ENCODE measurements at places on chromosomes 12 and 14. TPM values are rescaled to one million over a fixed set of nuclear protein-coding genes. Genes with fewer than 3 reads are reported as not detected.

GPR135 gene
- 1.3 TPM for total RNA-seq

RD3L gene
- total RNA-seq = 22.0 TPM

LLPH gene
- 16.6 TPM for total RNA-seq

NID2 gene
- total RNA-seq = 32.0 TPM

GRCh38 chr12:26539131-26539530 lies 293.9 kb downstream of the ITPR2 start:
- no peak overlapping the region for H3K27ac ChIP-seq
- no peak for DNase-seq
- no peaks in the 10 kb centered on the region for H3K4me1 ChIP-seq
- no peaks in the 10 kb centered on the region for H3K36me3 ChIP-seq

FOXG1 gene
- total RNA-seq = not detected

- H3K4me3 ChIP-seq = no peak overlapping the region
- no peaks in the 10 kb centered on the region for H3K27me3 ChIP-seq
- no peak for DNase-seq
- peaks cover 62% of the 10 kb centered on the region for H3K36me3 ChIP-seq
Measured at GRCh38 chr12:92821142-92821541, 108.0 kb downstream of the EEA1 start.

- no peak overlapping the region for H3K4me3 ChIP-seq
- H3K27me3 ChIP-seq = no peaks in the 10 kb centered on the region
- no peaks in the 10 kb centered on the region for H3K4me1 ChIP-seq
- DNase-seq = no peak
- no peak overlapping the region for H3K27ac ChIP-seq
Measured at GRCh38 chr12:88623777-88624548, 43.7 kb upstream of the KITLG start.

CCDC88C gene
- 3.4 TPM for total RNA-seq

DNA sequence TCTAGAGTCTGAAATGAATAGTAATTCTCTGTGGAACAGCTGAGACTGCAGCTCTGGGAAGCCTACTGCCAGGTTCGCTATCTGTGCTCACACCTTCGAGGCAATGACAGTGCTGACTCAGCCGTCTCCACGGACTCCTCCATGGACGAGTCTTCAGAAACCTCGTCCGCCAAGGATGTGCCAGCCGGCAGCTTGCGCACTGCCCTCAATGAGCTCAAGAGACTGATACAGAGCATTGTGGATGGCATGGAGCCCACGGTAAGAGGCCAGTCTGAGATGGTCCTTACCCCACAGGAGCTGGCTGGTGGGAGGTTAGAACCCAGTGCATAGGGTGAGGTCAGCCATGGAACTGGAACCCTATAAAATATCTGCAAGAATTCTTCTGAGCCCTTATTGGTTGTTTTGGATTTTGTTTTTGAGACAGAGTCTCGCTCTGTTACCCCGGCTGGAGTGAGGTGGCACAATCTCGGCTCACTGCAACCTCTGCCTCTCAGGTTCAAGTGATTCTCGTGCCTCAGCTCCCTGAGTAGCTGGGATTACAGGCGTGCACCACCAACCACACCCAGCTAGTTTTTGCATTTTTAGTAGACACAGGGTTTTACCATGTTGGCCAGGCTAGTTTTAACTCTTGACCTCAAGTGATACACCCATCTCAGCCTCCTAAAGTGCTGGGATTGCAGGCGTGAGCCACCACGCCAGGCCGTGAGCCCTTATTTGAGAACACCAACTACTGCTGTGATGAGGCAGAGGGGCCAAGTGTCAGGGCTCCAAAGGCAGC lies 43.9 kb downstream of the RAB35 start:
- no peaks in the 10 kb centered on the region for H3K36me3 ChIP-seq
- H3K4me1 ChIP-seq = peaks cover 7% of the 10 kb centered on the region
- no peak overlapping the region for H3K27ac ChIP-seq
- no peak overlapping the region for H3K4me3 ChIP-seq
- no peak for DNase-seq

RDH12 gene
- total RNA-seq = not detected

DNA sequence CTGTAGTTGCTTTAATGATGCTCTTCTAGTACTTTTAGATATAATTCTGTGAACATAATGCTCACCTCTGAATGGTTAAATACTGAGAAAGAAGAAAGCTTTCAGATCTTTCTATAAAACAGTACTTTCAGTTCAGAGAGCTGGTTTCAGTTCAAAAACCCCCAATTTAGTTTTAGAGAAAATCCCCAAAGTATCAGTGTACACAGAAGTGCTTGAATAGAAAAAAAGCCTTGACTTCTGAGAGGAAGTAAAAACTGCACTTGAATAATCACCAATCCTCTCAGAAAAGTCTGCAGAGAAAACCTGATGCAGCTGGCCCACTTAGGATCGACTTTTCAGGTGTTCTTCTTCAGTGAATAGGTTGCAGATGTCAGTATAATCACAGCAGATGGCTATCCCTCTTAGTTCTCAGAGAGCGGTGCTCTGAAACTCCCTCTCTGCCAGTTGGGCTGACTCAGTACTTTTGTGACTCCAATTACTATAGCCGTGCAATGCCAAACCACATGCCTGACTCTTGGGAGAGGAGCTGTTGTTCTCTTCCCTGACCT lies 616.3 kb downstream of the LRFN5 start:
- H3K4me1 ChIP-seq = no peaks in the 10 kb centered on the region
- no peaks in the 10 kb centered on the region for H3K36me3 ChIP-seq
- no peak for DNase-seq

- no peaks in the 10 kb centered on the region for H3K27me3 ChIP-seq
- peak overlapping the region; percentile 79 for H3K27ac ChIP-seq
- peaks cover 61% of the 10 kb centered on the region for H3K36me3 ChIP-seq
- peak; percentile 74 for DNase-seq
Measured at GRCh38 chr14:69711065-69711464, 55.9 kb upstream of the SRSF5 start.

DNA sequence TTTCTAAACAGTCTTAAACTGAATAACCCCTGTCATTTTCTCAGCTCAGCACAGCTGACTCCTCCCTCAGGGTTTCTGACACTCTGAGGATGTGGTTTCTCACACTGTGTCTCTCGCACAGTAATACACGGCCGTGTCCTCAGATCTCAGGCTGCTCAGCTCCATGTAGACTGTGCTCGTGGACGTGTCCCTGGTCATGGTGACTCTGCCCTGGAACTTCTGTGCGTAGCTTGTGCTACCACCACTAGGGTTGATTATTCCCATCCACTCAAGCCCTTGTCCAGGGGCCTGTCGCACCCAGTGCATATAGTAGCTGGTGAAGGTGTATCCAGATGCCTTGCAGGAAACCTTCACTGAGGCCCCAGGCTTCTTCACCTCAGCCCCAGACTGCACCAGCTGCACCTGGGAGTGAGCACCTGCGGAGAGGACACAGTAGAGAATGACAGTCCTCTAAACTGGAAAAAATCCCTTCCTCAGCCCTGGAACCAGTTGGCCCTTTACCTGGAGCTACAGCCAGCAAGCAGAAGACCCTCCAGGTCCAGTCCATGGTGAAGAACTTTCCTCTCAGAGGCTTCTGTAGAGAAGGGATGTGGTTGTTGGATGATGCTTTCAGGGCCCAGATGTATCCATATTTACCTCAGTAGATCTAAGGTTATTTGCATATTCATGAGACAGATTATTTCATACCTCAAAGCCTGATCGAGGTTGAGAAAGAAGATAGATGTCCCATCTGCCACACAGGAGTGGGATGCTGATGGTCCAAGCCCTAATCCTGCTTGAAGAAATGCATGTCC lies 984.8 kb downstream of the TMEM121 start:
- H3K4me1 ChIP-seq = peaks cover 13% of the 10 kb centered on the region
- H3K36me3 ChIP-seq = no peaks in the 10 kb centered on the region
- no peaks in the 10 kb centered on the region for H3K27me3 ChIP-seq
- H3K27ac ChIP-seq = no peak overlapping the region
- H3K4me3 ChIP-seq = no peak overlapping the region

GRCh38 chr12:26121323-26122060 lies 3.3 kb downstream of the BHLHE41 start:
- no peak overlapping the region for H3K27ac ChIP-seq
- no peaks in the 10 kb centered on the region for H3K36me3 ChIP-seq
- no peak for DNase-seq
- peaks cover 9% of the 10 kb centered on the region for H3K27me3 ChIP-seq

DNA sequence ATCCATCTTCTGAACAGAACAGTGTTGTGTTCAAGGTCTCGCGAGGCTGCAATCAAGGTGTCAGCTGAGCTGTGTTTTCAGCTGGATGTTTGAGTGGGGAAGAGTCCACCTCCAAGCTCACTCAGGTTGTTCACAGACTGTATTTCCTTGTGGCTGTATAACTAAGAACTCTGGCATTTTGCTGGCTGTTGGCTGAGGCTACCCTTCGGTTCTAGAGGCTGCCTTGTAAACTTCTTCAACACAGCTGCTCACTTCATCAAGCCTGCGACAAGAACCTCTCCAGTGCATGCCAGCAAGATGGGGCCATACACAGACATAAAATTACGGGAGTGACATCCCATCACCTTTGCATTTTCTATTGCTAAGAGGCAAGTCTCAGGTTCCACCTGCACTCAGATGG lies 12.7 kb downstream of the FOS start:
- H3K27ac ChIP-seq = no peak overlapping the region
- H3K27me3 ChIP-seq = no peaks in the 10 kb centered on the region
- no peak overlapping the region for H3K4me3 ChIP-seq
- H3K4me1 ChIP-seq = peaks cover 13% of the 10 kb centered on the region
- no peak for DNase-seq

- H3K27ac ChIP-seq = peak overlapping the region; percentile 66
- peaks cover 32% of the 10 kb centered on the region for H3K4me1 ChIP-seq
- H3K36me3 ChIP-seq = peaks cover 5% of the 10 kb centered on the region
- H3K4me3 ChIP-seq = no peak overlapping the region
- no peak for DNase-seq
- H3K27me3 ChIP-seq = no peaks in the 10 kb centered on the region
Measured at GRCh38 chr14:90576981-90577660, 180.3 kb downstream of the CALM1 start.

IFNG gene
- not detected for total RNA-seq

GRCh38 chr12:123946152-123946515 lies 26.5 kb downstream of the CCDC92 start:
- H3K36me3 ChIP-seq = peaks cover 42% of the 10 kb centered on the region
- peaks cover 19% of the 10 kb centered on the region for H3K4me1 ChIP-seq
- H3K27ac ChIP-seq = no peak overlapping the region

DNA sequence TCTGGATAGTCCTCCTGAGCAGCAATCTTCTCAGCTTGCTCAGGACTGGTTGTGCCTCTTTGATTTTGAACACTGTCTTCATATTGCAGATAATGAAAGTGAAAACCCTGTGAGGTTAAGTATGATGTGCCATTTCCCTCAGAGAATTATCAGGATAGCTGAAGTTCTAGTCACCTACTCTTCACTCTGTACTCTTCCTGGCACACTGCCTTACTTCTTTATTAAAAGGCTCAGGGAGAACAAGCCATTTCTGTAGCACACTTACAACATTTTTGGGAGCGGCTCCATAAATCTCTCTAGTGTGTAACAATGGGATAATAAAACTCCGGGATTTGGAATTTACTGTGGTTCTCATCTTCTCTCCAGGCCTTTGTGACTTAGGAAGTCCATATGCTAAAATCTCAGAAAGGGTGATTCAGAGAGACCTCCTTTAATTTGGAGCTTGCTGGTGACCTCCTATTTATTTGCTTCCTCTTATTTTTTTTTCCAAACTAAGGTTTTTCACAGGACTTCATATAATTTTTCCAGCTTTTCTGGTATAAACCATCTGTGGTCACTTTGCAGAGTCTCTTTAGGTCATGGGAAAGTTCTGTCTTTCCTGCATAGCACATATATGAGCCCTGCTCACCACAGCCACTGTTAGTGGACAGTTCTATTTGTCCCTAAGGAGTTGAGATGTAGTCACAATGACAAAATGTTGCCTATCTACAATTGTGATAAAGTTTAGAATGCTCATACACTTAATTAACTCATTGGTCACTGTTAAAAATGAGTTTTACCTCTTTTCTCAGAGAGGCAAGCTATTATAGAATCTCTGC lies 53.5 kb upstream of the LDHB start:
- H3K27ac ChIP-seq = peak overlapping the region; percentile 42
- DNase-seq = no peak
- no peaks in the 10 kb centered on the region for H3K27me3 ChIP-seq
- no peaks in the 10 kb centered on the region for H3K36me3 ChIP-seq
- H3K4me1 ChIP-seq = peaks cover 15% of the 10 kb centered on the region

All from heart left ventricle (tissue), 16 donors.